AG09319 (cell line): ENCODE measurements at places on chromosomes 16 and 17.

DNA sequence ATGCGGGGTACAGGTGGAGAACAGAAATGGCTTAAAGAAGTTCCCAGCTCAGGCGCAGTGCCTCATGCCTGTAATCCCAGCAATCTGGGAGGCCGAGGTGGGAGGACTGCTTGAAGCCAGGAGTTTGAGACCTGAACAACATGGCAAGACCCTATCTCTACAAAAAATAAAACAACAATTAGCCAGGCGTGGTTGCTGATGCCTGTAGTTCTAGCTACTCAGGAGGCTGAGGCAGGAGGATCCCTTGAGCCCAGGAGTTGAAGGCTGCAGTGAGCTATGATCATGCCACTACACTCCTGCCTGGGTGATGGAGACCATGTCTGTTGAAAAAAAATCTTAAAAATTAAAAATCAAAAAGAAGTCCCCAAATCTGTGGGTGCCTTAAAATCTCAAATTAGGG lies 228.3 kb upstream of the WSB1 start:
- DNase-seq: no peak

DNA sequence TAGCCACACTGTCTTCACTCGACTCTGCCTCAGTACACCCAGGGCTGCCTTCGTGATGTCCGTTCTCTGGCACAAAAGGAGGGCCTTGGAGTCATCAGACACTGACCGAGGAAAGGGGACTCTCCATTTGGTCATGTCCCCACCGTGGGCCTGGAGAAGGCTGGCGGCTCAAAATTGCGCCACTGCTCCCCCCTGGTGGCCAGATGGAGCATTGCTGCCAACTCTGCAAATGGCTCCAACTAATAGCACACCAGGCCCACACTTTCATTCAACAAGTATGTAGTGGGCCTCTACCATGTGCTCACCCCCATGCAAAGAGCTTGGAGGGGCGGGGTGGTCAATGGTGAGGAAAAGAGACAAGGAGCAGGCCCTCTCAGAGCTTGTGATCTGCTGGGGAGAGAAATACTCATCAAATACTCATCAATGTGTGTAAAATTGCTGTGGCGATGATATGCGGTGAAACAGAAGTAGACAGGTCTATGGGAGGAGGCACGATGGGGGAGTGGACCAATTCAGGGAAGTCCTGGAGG lies 5.2 kb upstream of the GRIN2C start:
- DNase-seq: peak; percentile 19

GRCh38 chr16:25126820-25127232 lies 15.3 kb downstream of the LCMT1 start:
- DNase-seq: no peak

- DNase-seq: peak; percentile 30
Measured at GRCh38 chr17:5429191-5429887, 9.4 kb downstream of the RPAIN start.

DNA sequence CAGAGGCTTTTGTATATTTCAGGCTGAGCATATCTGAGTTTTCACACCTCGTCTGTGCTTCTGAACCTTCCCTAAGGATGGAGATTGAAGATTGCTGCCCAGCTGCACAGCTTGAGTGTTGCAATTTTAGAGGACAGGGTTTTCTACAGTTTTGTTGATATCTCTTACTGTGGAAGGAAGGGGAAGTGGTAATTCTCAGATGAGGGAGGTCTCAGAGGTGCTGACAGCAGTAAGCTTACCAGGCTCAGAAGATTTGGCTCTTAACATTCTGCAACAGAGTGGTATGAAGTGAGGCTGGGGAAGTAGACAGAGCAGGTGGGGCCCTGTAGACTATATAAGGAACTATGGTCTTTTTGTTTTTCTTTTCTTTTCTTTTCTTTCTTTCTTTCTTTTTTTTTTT lies 45.8 kb upstream of the ARHGAP17 start:
- no peak for DNase-seq

GRCh38 chr16:31916056-31916488 lies 42.5 kb downstream of the ZNF267 start:
- DNase-seq: no peak

GRCh38 chr17:82876149-82876548 lies 36.3 kb upstream of the ZNF750 start:
- no peak for DNase-seq

GRCh38 chr16:22235839-22236745 lies 30.0 kb downstream of the EEF2K start:
- DNase-seq: no peak

DNA sequence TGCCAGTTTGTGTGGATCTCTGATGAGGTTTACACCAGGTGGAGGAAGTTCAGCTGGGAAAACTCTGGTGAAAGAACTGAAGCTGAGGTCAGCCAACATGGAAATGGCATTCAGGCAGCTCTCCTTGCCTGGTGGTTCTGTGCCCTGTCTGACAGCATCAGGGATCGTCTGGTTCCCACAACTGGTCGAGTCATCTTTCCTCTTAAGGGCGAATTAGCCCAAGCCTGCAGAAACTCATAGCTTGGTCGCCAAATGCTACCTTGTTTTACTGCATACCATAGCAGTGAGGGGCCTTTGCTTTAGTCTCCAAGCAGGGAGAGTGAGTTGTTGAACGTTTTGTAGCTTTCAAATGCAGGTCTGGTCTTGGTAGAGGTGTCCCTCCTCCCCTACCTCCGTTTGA lies 7.2 kb downstream of the PLCG2 start:
- no peak for DNase-seq

- DNase-seq: no peak
Measured at GRCh38 chr17:149897-150584, 12.7 kb downstream of the SCGB1C2 start.

DNA sequence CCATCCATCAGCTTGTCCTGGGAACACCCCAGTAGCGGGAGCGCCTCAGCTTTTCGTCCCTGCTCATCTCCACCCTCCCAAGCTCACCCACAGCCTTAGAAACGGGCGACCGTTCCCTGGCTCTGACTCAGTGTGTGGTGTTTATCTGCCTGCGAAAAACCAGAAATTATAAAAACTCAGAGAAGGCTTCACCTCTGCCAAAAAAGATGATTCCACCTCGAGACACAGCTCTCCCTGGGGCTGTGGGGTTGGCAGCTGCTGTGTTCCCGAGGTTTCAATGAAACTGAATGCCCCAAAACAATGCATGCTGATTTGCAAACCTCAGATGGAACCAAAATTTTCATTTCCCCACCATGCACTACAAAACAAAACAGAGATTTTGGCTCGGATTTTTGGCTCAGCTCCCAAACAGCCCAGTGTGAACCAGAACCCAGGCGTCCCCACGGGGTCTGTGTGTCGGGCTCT lies 62.4 kb upstream of the MED9 start:
- peak; percentile 38 for DNase-seq

DNA sequence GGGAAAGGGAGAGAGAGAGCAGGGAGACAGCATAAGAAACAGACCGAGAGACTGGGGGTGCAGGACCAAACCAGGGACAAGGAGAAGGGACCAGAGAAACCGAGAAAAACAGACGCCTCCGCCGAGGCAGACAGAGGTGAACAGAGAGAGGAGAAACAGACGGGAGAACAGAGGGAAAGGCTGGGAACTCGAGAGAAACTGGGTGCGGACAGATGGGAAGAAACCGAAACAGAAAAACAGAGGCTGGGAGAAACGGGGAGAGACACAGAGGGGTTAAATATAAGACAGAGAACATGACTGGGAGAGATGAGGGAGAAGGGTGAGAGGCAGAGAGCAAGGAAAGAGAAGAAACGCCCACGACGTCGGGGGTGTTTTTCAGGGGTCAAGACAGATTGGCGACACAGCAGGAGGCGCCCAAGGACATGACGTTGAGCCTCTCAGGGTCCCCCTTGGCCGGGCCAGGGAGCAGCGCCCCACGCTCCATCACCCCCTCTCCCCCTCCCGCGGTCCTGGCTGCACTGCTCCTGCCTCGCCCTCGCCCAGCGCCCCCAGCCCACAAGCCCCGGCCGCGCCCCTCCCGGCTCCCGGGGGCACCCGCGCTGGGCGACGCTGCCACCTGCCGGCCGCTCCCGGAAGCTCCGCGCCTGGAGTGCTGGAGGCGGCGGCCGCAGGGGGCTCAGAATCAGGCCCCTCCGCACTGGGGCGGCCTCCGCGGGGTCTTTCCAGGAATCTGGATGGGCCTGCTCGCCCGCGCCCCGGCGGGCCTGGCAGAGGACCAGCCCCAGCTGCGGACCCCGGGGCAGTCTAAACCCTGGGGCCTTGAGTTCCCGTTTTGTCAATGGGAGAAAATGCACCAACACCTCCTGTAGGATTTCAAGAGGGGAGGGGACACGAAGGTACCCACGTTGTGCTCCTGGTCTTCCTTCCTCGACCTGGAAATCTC lies 1.3 kb upstream of the TMEM92 start:
- DNase-seq: no peak

- DNase-seq: no peak
Measured at GRCh38 chr17:45660474-45660873, 123.6 kb upstream of the CRHR1 start.

GRCh38 chr17:73624496-73624988 lies 19.7 kb downstream of the SDK2 start:
- DNase-seq: no peak

- DNase-seq: no peak
Measured at GRCh38 chr17:7293816-7294613, 424 bp downstream of the YBX2 start.

- peak; percentile 34 for DNase-seq
Measured at GRCh38 chr17:30095507-30096244, 20.9 kb upstream of the NSRP1 start.

- DNase-seq: no peak
Measured at GRCh38 chr16:15650698-15651171, 690 bp downstream of the NDE1 start.

GRCh38 chr17:16415031-16415924 lies at the start of gene TRPV2:
Gene TRPV2 (plus strand): TSS chr17:16415571. CDS start chr17:16417669, 2,098 bp downstream.
- DNase-seq: no peak

- DNase-seq: no peak
Measured at GRCh38 chr17:55200904-55201303, 63.9 kb upstream of the HLF start.

DNA sequence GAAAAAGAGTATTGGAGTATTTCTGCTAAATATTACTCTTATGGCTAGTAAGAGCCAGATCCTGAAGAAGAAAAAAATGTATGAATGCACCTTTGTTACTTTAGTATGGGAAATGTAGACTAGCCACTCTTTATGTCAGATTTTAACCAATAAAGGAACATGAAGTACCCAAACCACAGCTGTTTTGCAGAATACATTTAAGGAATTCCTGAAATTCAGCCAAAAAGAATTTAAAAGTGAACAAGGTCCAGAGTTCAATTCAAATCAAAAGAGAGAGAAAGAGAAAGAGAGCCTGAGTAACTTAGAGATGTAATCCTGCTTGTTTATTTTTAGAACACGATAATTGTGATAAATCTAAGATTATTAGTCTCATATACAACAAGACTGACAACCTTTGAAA lies 1.2 kb downstream of the KCNJ16 start:
- DNase-seq: no peak

DNA sequence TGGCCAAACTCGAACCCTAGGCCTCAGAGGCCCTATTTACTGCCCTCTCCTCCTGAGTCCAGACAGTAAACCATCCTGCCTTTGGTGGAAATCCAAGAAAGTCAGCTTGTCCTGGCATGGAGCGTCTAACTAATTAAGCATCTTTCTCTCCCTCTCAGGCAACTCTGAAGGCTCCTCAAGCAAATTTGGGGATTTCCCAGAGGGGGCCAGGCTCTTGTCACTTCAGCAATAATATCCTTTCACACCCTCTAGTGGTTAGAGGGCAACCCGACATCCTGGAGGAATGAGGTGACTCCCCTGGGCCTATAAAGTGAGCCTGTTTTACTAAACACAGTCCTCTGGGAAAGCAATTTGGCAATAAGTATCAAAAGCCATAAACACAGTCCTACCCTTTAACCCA lies 60.4 kb downstream of the NOG start:
- DNase-seq: no peak

DNA sequence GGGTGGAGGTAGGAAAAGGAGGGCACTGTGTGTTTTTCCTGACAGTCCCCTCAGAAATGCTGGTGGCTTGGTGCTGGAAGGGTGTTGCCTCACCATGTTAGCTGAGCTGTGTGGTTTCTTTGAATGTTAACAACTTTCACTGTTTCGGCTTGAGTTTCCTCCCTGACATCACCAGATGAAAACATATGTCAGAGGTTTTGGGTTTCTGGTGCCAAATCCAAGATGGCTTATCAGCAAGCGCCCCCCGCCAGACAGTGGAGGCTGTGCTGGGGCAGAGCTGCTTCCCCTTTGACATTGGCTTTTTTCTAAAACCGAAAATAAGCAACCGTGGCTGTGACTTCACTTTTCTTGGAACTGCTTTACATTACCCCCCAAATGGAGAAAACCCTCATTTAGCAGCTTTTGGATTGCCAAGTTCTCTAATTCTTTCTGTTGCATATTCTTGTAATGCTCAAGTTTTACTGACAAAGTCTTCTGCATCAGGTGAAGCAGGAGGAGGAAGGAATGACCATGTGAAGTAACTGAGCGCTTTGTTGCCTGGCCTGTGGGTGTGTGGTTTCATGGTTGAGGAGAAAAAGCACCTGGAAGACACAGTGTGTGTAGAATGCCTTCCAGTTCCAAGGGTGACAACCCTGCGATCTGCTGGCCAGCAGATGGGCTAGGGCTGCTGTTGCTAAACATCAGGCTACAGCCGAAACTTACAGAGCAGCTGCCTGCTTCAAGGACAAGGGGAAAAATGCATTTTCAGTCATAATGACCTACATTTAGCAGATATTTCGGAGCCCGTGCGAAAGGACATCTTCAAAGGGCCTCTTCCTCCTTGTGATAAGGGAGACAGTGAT lies 9.7 kb downstream of the RMI2 start:
- no peak for DNase-seq

- DNase-seq: no peak
Measured at GRCh38 chr16:35431829-35432663, 1972.6 kb downstream of the TP53TG3F start.

GRCh38 chr16:16150117-16150877 lies 73.0 kb downstream of the ABCC6 start:
- DNase-seq: peak; percentile 49

DNA sequence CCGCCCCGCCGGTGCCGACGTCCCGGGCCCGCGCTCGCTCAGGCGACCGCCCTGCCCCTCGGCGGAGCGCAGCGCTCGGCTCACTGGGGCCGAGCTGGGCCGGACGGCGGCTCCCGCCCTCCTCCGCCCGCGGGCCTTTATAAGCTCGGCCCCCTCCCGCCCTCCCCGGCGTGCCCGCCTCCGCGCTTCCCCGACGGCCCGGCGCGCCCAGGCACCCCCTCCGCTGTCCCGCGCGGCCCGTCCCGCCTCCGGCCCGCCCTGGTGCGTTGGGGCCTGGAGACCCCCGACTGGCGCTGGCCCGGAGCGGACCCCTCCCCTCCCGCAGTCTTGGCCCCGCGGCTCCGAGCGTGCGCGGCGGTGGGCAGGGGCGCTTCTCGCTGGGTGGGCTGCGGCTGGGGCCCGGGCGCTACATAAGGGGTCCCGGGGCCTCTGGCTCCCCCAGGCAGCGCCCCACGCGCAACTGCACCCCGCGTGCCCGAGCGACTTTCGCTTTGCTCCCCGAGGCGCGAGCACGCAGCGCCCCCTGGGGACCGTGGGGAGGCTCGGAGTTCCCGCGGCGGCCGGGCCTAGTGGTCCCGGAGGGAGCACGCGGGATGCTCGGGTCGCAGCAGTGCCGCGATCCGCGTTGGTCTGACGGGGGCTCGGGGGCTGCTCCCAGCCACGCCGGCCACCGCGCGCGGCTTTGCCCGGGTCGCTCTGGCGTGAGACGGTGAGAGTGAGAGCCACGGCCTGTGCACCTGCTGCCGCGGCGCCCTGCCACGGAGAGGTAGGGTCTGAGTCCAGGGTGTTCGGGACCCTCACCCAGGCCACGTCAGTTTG lies at the start of gene PIEZO1:
Gene PIEZO1, minus strand, starts transcription at position 115 of the 819 bp plus-strand sequence. CDS start 256 bp downstream, outside the sequence.
- DNase-seq: no peak
